ENCODE measurements at places on chromosomes 3 and 15.

DNA sequence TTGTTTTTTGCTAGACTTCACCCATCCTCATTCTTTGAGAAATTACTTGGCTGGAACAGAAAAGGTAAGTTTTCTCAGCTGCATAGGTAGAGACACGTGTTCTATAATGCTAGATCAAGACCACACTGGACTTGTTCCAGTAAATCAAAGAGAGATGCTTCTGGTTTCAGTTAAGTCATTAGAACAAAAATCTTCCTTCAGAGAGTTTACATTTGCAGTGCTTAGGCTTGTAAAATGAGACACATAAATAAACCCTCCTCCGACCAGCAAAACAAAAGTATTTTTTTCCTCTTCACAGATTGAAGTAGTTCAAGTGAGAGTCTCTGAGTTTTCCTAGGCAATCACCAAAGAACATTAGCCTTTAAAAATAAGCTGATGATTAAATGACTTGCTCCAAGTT, 87.3 kb upstream of the PROK2 start:
- no peak for DNase-seq

- DNase-seq, result no peak
Observed at GRCh38 chr3:143429628-143430514, 310.3 kb downstream of the CHST2 start.

DNA sequence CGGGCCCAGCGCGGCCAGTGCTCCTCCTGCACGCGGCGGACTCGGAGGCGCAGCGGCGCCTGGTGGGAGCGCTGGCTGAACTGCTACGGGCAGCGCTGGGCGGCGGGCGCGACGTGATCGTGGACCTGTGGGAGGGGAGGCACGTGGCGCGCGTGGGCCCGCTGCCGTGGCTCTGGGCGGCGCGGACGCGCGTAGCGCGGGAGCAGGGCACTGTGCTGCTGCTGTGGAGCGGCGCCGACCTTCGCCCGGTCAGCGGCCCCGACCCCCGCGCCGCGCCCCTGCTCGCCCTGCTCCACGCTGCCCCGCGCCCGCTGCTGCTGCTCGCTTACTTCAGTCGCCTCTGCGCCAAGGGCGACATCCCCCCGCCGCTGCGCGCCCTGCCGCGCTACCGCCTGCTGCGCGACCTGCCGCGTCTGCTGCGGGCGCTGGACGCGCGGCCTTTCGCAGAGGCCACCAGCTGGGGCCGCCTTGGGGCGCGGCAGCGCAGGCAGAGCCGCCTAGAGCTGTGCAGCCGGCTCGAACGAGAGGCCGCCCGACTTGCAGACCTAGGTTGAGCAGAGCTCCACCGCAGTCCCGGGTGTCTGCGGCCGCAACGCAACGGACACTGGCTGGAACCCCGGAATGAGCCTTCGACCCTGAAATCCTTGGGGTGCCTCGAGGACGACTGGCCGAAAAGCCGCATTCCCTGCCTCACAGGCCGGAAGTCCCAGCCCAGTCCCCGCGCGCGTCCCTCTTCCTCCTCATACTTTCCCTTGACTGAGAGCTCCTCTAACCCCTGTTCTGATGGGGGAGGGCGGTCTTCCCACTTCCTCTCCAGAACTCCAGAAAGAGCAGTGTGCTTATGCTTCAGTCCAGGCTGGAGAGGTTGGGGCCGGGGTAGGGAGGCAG, 1.4 kb upstream of the IL17RC start:
- no peak for DNase-seq

GRCh38 chr3:54062546-54062945, 59.8 kb upstream of the CACNA2D3 start:
- no peak for DNase-seq

Data from ascending aorta (tissue), 2 donors.